Stimulated activated CD8-positive, alpha-beta memory T cell treated with anti-CD3 and anti-CD28 coated beads, Interleukin-7, amount 100 ng/mL, for 1 hour (primary cell): ENCODE measurements at places on chromosomes 7 and 10.

DNA sequence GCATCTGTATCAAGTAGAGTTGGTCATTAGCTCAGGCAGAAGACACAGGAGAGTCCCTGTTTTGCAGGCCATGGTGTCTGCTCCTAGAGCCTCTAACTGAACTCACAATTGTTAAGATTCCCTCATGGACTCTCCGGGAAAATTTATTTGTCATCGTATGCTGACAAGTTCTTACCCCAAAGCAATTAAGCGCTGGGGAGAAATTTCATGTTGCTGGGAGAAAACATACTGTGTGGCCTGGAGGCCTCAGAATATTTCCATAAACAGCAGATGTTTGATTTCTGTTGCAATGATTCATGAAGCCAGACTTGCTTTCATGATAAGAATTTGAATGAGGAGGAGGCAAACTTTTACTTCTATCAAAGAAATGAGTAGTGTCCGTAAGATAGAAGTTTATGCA, 583.2 kb downstream of the GATA3 start:
- DNase-seq = no peak

GRCh38 chr10:85527616-85528317, 838.8 kb downstream of the GRID1 start:
- DNase-seq = no peak

DNA sequence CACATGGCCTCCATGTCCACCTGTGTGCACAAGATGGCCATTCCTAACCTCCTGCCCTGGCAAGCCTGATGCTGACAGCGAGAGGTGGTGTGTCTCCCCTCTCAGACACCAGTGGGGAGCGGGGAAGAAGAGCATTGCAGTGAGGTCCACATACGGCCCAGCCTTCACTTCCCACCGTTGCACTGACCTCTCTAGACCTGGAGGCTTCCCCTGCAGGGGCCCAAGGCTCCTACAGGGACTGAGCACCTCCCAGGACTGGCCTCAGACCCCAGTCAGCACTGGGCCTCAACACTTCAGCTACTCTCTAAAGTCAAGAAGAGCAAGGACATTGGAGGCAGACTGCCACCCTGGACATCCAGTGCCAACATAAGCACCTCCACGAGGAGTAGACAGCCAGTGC, 15.9 kb downstream of the STK32C start:
- no peak for DNase-seq

DNA sequence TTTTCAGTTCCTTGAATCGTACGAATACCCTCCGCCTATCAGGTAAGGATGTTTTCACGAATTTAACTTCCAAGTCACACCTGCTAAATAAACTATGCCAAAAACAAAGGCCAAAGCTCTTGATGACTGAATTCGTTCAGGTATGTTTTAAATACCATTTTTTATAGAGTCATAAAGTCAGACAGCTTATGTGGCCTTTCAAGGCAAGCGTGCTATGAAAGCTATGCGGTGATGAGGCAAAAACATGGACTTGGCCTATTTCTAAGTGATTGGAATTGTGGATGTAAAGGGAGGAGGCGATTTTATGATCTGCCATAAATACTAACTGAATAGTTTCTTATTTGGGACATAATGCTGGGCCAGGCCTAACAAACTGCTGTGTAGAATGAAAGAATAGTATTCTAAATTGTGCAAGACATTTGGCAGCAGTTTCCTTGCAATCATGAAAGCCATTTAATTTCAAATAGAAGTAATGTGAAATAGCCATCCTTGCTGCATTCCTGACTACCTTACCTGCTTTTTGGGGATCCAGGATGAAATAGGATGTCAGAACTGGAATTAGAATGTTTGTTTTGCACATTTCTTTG, 14.0 kb downstream of the SLC39A12 start:
- no peak for DNase-seq

DNA sequence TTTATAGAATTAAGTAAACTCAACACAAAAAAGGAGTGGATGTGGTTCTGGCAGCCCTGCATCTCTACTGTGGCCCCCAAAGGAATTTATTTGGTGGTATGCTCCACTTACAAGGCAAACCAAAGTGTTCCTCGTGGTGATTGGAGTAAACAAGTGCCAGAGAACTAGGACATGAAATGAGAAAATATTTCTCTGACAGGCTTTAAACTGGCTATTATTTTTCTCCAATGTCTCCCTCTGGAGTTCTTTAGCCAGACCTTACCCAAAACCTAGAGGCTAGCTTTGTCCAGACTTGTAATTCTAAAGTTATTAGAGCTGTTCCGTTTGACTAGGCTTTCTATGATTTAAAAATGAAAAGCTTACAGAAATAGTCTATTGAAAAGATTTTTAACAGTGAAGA, 990.1 kb downstream of the CNTNAP2 start:
- no peak for DNase-seq

GRCh38 chr10:104277785-104278184, 8.8 kb downstream of the GSTO2 start:
- DNase-seq = no peak

GRCh38 chr7:90584378-90584777, 11.7 kb upstream of the CDK14 start:
- DNase-seq = no peak

DNA sequence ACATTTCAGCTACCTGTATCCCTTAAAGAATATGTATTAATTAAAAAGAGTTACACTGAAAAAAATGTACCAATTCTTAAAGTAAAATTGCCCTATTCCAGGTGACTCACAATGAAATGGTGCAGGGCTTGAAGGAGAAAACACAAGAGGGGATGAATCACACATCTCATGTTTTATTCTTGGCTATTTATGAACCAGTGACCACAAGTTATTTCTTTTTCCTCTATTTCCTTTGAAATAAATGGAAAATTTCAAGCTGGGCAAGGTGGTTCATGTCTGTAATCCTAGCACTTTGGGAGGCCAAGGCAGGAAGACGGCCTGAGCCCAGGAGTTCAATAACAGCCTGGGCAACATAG, 106.8 kb downstream of the UBE2H start:
- no peak for DNase-seq

- no peak for DNase-seq
These were observed 12.8 kb upstream of the ARID5B start for GRCh38 chr10:61888744-61889143.

DNA sequence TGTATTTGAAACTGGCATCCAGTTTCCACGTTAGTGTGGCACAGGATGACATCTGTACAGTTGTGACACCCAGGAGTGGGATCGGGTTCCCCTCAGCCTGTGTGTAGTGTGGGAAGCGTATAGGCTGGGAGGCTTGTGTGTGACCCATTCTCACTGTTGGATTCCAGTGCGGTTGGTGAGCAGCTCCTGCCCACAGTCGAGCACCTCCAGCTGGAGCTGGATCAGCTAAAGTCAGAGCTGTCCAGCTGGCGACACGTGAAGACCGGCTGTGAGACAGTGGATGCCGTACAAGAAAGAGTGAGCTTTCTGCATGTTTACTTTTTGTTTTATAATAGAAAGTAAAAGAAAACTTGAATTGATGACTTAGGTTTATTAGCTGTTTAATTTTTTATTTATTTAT, 18.7 kb upstream of the GET4 start:
- DNase-seq = no peak

- no peak for DNase-seq
These were observed 62.7 kb downstream of the CALML3 start for GRCh38 chr10:5587151-5588079.

DNA sequence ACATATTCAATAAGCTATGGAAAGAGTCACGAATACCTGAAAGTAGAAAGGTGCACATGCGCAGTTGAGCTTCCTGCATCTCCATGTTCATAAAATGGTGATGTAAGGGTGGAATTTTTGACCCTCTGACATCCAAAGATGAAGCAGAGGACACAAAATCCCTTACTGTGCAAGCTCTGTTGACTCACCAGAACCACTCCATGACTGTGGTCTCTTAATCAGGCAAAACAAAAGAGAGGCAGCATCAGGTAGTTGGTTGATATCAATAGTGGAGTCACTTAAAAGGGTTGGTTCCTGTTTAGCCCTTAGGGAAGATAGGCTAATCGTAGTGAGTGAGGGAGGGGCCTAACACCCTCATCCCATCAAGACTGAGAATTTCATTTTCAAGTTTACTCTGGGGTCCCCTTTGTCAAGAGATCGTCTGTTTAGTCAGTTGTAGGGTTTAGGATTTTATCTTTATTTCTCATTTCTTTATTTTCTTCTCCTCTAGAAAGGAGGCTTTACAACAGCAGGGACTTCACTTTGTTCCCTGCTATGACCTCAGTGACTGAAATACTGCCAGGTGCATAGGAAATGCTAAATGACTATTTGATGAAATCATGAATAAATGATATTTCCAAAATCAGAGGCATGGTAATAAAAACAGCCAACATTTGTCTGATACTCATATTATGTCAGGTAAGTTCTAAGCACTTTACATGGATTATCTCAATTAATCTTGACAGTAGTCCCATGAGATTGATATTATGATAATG, 98.1 kb downstream of the CD36 start:
- no peak for DNase-seq

GRCh38 chr7:132030086-132030568, 473.7 kb upstream of the PODXL start:
- no peak for DNase-seq

DNA sequence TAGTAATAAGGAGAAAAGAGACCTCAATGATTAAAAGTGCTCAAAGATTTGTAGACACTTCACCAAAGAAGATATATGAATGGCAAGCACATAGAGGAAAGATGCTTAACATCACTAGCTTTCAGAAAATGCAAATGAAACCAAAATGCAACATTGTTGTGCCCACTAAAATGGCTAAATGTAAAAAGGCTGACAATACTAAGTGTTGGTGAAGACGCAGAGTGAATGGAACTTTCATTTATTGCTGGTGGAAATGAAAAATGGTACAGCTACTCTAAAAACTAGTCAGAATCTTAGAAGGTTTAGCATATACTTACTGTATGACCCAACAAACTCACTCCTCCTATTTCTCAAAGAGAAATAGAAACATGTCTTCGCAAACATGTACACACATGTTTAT, 212.9 kb upstream of the PITRM1 start:
- DNase-seq = no peak
